ENCODE measurements at places on chromosomes 2 and 18.

DNA sequence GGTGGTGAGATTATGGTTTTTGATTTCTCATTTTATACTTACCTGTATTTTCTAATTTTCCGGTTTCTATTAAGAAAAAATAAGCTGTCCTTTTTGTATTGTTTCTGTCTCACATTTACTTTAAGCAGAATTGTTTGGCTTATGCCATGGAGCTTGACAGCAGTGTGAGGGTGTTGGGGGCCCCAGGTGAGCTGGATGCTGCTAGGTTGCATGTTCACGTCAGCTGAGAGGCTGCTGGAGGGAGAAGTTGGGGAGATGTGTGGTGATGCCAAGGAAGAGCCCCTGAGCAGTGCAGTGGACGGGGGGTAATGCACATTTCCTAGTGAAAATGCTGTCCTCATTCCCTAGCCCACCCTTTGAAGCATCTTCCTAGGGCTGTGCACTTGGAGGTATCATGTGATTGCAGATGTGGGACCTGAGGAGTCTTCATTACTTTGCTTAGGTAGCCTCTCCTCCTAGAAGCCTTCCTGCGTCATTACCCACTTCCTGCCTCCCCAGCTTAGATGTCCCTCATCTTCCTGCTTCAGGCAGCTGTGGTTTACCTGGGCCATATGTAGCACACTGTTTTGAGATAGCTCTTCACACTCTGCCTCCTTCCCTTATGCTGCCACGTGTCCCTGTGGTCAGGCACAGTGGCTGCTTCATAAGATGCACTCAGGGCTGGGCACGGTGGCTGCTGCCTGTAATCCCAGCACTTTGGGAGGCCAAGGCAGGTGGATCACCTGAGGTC lies 16.2 kb downstream of the ATG16L1 start:
- DNase-seq: peak; percentile 63

- no peak for DNase-seq
Observed at GRCh38 chr2:206423147-206423546, 20.2 kb upstream of the ADAM23 start.

DNA sequence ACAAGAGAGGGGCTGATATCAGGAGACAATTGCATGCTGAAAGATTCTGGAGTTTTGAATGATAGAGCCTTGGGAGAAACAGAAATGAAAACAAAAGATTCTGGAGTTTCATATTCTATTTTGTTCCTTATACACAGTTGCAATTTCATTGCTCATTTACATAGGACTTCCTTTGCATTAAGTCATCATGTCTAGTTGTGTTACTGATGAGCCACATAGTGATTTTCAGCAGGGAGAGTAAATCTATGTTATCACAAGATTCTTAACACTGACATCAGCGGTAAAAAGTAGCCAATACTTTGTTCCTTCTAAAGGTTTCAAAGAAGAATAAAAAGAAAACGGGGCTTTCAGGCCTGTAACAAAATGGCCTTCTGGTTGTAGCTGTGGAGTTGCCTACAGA lies 7.1 kb downstream of the ADAM17 start:
- no peak for DNase-seq

DNA sequence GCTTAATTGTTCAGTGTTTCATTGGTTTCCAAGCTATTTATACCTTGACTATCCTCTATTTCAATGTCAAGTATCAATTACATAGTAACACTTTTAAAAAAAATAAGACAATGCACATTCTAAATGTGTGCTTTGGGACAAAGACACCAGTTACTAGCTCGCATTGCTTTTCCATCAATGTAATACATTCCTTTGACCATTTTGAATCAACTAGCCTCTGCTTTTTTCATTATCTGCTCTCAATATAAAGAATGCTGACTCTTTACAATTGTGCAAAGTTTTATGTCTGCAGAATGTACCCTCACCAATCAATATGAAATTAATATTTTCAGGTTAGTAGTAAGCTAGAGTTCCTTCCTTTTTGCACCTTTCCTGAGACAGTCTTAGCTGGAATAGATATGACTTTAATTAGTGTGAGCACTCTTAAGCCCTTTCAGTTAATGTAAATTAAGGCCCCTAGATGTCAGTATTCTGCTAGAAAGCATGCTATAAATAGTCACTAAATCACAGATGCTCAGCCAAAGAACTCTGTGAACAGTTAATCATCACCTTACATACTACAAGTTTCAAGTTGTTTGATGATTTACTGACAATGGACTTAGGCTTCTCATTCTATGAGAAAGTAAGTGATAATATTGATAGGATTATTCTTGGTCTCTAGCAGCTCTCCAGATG lies 413.6 kb downstream of the PTH2R start:
- no peak for DNase-seq

GRCh38 chr2:5569256-5569655 lies 122.9 kb upstream of the SOX11 start:
- DNase-seq: no peak

DNA sequence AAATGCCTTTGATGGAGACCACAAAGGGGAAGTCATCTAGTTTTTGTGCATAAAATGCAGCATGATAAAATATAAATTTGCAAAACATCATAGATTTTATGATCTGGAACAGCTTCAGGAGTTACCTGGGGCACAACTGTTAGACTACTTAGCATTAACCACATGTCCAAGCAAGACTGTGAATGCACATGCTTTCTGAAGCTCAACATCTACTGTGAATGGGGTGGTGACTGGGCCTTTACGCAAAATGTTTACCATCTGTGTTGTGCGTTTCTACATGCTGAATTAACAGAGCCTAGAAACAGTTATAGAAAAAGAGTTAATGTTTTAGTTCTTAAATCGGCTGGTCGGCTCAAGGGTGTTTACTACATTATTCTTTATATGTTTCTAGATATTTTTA lies 45.5 kb downstream of the KCTD1 start:
- no peak for DNase-seq

- DNase-seq: no peak
Observed at GRCh38 chr2:121236101-121236640, 48.8 kb downstream of the TFCP2L1 start.

- DNase-seq: no peak
Observed at GRCh38 chr18:27301615-27302378, 116.7 kb upstream of the CHST9 start.

GRCh38 chr2:26412091-26412673 lies 10.5 kb downstream of the DRC1 start:
- no peak for DNase-seq

GRCh38 chr2:127025359-127026166 lies 81.4 kb downstream of the BIN1 start:
- DNase-seq: peak; percentile 39

DNA sequence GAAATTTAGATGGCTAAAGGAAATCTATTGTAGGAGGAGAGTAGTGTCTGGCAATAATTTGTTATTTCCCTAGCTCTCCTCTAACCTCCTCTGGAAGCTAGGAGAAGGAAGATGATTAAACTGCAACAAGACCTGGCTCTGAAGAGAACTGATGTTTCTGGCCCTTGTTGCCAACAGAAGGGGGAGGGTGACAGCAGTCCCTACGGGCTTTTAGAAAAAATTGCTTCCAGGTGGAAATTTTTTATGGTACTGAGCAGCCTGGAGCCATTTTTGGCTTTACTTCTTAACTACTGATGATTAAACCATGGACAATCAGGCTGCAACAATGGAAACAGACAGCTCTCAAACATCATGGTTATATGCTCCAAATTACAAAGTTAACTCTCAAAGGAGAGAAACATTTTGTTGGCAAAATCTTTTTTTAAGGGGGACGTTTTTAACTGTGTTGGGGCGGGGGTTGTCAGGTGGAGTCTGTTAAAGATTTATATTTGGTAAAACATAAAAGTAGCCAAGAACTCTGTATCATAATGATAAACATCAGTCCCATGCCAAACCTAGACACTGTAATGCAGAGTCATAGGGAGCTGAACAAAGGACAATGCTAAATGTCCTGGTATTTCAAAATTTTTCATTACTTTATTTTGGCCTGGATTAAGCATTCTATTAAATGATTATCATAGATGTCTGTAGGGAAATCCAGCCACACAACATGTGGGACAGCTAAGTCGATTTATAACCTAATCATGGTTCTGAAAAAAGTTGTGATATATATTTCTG lies 70.0 kb downstream of the EXOC6B start:
- DNase-seq: no peak

GRCh38 chr2:88865801-88866371 lies 174.4 kb downstream of the RPIA start:
- no peak for DNase-seq

DNA sequence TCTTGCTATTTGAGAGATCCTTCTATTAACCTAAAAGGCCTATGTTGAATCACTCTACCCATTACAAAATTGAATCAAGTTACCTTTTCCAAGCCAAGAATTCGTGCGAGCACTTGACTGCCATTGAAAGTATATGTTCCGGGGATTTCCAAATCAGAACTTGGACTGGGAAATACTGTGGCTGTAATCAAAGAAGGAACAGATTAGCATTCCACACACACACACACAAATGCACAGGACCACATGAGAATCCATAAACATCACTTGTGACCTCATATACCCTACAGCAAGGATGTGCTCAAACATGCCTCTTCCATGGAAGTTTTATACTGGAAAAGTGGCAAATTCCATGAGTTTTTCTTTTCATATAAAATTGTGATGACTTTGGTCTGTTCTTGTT lies 86.0 kb downstream of the ABCA12 start:
- DNase-seq: no peak

DNA sequence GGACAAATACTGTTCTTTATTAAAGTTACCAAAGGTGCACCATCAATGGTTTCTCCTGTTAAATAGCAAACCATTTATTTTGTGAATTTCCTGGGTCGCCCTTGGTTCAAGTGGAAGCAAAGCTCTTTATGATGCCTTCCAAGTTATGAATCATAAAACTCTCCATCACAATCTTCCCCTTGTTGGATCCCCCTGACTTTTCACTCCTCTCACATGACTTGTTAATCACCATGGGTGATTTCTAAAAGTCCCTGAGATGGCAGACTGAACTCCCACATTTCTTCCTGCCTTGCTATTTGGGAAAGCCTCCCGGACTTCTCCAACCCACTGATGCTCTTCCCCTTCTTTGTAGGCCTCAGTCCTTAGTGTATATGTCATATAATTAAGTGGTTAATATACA lies 176.0 kb downstream of the THADA start:
- no peak for DNase-seq

GRCh38 chr2:45778720-45779171 lies 127.3 kb downstream of the PRKCE start:
- no peak for DNase-seq

GRCh38 chr18:11801573-11801972 lies 49.6 kb upstream of the CHMP1B start:
- DNase-seq: no peak

DNA sequence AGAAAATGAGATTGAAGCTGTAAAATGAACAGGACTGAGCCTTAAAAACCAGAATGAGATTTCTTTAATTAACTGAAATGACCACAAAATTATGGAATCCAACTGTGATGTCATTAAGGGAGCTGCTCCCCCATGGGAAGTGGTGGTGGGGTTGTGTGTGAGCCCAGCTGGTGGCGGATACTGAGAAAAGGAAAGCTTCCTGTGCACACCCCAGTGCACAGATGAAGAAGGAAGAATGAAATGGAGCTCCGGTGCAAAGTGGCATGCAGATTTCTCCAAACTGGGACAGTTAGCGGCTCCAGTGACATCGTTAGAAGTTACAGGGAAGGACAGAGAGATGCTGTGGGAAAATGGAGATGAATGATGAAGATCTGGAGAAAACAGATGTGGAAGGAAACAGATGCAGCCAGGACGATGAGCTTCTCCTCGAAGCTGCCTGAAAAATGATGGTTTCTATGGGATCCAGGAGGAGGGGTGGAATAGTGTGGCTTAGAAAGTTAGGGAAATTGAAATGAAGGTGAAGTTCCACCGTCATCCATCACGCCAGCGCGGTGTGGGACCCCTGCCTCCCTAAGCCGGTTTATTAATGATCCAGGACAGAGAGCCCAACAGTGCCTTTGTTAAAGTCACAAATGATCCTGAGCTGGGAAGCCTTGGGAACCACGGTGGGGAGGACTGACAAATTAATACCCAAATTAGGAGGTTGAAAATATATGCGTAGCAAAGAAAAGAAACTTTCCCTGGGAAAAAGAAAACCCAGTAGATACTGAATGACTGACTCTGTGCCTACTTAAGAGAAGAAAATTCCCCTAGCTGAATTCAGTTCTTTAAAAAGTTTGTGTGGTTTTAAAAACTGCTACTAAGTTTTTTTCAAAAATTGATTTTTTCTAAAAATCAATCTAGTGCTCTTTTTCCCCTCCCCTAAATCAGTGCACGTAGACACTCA lies 77.2 kb downstream of the TSN start:
- DNase-seq: no peak

DNA sequence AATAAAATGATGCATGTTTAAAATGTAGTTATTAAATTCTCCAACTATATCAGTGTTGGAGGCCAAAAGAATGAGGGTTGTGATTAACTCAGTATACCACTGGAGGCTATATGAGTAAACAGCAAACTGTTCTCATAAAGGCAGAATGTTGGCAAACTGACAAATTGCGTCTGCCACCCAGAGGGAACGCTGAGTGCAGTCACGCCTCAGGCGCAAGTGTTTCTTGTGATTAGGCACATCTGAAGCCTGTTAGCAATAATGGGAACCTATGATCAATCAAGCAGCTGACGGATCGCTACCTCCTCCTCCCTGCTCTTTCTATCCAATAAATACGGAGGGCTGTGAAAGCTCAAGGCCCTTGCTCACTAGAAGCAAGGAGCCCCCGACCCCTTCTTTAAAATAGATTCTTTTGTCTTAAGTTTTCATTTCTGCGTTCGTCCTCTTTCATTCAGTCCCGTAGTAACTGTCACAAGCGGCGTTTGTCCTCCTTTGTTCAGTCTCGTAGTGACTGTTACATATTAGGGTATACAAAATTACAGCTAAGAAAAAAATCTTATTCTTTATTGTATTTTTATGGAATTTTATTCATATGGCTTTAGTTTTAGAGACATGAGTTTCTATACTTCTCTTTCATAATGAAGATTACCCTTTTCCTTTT lies 16.3 kb upstream of the RMND5A start:
- no peak for DNase-seq

DNA sequence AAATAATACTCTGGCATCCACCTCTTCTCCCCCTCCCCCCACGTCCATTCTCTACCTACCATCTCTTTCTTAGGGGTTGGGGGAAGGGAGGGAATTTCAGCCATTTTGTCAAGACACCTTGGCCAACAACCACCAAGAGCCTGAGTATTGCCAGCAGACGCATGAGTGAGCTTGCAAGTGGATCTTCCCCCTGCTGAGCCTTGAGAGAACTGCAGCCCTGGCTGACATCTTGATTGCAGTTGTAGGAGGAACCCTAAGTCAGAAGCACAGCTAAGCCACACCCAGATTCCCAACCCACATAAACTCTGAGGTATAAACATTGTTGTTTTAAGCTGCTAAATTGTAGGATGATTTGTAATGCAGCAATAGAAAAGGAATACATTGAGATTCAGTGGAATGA lies 165.6 kb downstream of the TMEFF2 start:
- DNase-seq: no peak

DNA sequence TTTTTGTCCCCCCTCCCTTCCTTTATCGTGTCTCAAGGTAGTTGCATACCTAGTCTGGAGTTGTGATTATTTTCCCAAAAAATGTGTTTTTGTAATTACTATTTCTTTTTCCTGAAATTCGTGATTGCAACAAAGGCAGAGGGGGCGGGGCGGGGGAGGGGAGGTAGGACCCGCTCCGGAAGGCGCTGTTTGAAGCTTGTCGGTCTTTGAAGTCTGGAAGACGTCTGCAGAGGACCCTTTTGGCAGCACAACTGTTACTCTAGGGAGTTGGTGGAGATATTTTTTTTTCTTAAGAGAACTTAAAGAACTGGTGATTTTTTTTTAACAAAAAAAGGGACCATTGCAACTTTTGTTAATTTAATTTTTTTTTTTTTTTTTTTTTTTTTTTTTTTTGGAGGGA lies 2.1 kb downstream of the SOX11 start:
- no peak for DNase-seq

GRCh38 chr2:171390941-171391516 lies 42.8 kb downstream of the METTL8 start:
- DNase-seq: no peak

GRCh38 chr2:78118037-78118436 lies 595.9 kb upstream of the LRRTM4 start:
- no peak for DNase-seq
